ENCODE measurements at places on chromosomes 12 and 14.

GRCh38 chr12:30859226-30859625 lies 67.3 kb upstream of the TSPAN11 start:
- DNase-seq: no peak

DNA sequence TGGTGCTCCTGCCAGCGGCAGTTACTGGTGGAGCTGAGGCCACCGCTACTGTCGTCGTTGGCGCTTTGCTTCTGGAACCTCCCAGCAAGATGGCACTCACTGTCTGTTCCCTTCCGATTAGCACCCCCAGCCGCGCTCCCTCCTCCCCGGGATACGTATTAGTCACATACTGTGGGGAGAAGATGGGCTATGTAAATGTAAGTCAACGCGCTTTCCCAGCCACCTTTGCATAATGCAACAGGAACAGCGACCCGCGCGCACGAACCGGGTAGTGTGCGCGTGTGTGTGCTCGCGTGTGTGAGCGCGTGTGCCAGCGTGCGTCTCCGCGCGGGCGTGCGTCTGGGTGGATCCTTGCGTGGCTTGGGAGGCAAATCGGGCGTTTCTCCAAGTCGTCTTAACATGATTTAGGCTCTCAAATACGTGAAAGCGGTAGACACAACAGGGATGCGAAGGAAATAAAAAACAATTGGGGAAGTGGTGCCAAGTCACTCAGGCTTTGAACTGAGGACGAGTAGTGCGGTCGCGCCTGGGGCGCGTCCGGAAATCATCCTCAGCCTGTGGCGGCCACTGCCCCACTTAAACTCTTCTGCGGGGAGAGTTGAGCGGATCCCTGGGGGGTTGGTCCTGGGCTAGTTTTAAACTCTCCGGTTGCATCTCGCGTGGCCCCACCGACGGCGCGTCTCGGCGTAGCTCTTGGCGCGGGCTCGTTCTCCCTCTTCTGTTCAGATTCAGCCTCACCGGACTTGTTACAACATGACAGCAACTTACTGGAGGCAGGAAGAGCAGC lies 1.8 kb downstream of the FLRT2 start:
- no peak for DNase-seq

- DNase-seq: no peak
Observed at GRCh38 chr12:99284161-99284560, 363.4 kb upstream of the GARIN6 start.

DNA sequence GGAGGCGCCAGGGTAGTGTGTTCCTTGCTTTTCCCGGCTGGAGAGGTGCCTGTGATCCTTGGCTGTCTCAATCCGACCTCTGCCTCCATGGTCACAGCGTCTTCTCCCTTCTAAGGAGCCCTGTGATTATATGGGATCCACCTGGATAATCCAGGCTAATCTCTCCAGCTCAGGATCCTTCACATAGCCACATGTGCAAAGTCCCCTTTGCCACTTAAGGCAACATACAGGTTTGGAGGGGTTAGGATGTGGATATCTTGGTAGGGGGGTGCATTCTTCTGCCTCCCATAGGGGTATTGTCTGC lies 1.2 kb upstream of the HVCN1 start:
- DNase-seq: no peak

DNA sequence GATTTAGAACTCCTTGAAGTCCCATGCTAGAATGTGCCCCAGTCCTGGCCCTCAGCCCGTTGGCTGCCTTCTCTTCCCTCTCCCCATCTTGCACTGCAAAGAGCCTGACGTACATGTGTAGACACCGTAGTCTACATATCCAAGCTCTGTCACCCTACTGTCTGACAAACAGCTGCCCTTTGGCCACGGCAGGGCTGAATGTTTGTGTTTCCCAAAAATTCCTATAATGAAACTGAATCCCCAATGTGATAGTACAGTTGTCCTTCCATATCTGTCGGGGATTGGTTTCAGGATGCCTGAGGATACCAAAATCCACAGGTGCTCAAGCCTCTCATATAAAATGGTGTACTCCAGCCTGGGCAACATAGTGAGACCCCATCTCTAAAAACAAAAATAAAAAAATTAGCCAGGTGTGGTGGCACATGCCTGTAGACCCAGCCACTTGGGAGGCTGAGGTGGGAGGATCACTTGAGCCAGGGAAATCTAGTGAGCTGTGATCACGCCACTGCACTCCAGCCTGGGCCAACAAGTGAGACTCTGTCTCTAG lies 12.3 kb upstream of the TFCP2 start:
- DNase-seq: no peak

DNA sequence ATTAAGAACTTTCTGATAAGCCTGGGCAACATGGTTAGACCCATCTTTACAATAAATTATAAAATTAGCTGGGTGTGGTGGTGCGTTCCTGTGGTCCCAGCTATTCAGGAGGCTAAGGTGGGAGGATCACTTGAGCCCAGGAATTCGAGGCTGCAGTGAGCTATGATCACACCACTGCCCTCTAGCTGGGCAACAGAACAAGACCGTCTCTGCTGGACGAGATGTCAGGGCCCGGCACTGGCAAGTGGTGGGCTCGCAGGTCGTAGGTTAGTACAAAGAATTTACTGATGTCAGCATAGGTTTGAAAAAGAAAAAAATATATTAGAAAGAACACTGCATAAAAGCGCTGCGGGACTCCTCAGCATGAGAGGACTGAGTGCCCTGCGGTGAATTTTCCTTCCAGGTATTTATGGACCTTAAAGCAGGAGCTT lies 15.7 kb upstream of the VSIG10 start:
- DNase-seq: no peak

DNA sequence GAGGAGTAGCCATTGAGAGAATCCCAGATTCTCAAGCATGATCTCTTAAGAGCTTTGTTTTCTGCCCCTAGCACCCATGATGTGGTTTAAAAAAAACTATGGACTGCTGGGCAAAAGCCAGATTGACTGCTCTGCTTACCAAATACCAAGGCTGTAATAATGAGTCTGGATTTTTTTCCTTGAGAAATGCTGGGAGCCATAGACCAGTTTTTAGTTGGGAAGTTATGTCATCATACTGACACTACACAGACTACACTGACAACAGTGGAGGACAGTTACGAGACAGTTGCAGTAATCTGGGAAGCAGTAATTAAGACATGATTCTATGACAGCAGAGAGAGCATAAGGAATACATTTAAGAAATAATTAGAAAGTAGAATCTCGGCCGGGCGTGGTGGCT lies 35.8 kb downstream of the SPATA7 start:
- DNase-seq: no peak

DNA sequence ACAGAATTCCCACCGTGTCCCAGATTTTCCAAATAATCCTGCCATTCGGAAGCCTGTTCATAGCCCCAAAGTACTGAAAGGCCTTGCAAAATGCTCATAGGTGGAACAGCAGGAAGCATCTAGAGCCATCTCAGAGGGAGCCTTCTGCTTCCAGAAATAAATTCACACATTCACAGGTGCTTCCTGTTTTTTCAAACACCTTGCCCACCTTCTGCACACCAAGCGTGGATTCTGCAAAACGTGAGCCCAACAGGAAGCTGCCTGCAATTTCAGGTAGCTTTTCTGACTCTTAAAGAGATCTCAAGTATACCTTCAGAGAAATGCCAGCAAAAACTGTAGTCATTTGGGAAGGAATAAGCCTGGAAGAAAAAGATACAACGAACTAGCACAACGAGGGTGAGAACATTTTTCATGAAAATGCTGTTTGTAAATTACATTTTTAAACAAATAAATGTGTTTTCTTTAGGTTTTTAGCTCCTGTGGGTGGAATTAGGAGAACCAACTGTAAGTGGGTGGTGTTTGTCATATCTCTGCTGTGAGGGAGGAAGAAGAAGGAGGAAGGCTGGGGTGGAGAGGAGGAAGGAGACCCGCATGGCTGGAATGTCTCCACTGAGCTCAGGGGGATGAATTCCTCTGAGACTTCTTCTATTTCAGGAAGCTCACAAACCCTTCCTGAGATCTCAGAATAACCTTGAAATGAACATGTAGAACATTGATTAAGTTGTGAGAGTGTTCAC lies at the start of gene IFNG-AS1:
Gene IFNG-AS1, plus strand, starts transcription at position 264 of the 737 bp plus-strand sequence.
- peak; percentile 60 for DNase-seq

DNA sequence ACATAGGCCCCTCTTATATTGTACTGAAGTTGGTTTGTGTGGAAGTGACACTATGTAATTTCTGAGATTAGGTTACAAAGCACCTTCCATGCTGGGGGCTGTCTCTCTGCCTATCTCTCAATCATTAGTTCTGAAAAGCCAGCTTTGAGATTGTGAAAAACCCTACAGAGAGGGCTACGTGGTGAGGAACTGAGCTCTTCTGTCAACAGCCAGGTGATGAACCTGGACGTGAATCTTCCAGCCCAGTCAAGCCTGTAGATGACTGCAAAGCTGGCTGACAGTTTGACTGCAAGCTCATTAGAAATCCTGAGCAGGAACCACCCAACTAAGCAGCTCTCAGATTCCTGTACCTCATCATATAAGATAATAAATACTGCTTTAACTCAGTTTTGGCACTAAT lies 36.3 kb upstream of the BBS10 start:
- no peak for DNase-seq

- peak; percentile 39 for DNase-seq
Observed at GRCh38 chr12:75964150-75964549, 67.4 kb downstream of the PHLDA1 start.

DNA sequence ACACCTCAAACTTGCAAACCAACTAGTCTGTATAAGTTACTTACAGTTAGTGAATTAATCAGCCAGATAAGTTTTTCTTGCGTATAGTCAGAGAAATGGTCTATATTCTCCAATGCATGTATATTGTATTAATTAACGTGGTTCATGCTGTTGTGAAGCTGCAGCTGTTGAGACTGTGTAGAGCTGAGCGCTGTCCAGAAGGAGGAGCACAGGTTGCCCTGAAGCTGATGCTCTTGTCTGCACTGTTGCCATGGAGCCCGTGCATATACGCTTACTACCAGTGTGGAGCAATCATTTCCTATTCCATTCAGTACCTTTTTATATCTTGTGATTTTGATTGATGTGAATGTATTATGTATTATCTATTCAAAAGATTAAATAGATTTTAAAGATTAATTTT lies 74.3 kb upstream of the ARID2 start:
- DNase-seq: no peak

- DNase-seq: no peak
Observed at GRCh38 chr12:41184864-41185263, 3.3 kb upstream of the PDZRN4 start.

DNA sequence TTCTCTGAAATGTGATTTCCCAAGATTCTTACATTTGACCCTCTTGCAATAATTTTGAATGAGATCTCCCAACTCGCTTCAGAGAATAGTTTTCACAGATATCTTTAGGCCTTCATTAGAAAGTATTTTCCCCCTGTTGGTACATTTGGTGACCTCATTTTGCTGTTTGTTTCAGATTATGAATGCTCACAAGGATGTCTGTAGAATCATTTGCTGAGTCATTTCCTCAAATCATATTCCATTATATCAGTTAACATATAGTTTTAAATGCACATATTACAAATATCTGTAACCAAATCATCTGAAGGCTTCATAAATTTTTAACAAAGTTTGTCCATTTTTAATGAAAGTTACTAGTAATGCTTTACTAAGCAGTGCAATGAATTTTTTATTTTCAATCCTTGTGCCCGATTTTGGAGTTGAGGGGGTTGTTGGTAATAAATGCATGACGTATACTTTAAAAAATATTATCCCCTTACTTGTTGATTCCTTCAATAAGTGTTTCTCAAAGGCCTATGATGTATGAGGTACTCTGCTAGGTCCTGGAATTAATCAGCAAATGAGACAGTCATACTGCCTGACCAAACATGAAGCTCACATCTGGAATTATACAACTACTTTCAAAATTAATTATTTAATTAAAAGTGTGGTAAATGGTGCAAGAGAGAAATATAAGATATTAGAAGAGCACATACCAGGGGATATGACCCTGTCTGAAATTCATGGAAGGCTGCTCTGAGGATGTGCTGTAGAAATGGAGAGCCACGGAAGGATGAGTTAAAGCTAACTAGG lies 126.9 kb upstream of the RAP1B start:
- no peak for DNase-seq

DNA sequence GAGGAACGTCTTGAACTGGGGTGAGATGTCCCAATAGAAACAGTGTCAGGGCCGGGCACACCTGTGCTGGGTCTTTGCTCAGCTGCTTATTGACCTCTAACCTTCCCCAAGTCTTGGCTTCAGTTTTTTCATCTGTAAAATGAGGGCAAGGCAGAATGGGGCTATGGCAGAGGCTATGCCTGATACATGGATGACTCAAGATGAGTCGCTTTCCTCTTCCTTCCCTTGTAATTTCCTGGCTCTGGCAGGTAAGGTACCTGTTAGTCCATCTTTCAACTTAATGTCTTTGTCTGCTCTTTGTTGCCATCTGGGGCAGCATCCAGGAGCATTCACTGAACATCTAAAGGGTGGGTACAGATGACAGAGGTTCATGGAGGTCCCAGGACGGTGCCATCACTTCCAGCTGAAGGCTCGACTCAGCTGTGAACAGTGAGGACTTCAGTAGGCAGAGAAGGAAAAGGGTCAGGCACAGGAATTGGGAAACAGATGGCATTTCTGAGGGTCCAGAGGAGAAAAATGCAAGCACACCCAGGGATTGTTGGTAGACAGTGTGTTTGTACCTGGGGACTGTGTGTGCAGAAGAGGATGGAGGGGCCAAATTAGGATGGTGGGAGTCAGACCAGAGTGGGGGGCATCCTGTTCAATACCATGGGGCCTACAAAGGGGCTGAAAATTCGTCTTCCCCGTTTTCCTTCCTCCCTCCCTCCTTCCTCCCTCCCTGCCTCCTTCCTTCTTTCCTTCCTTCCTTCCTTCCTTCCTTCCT lies 268.3 kb downstream of the VRK1 start:
- no peak for DNase-seq

- no peak for DNase-seq
Observed at GRCh38 chr12:79296871-79297270, 393.9 kb downstream of the PAWR start.

DNA sequence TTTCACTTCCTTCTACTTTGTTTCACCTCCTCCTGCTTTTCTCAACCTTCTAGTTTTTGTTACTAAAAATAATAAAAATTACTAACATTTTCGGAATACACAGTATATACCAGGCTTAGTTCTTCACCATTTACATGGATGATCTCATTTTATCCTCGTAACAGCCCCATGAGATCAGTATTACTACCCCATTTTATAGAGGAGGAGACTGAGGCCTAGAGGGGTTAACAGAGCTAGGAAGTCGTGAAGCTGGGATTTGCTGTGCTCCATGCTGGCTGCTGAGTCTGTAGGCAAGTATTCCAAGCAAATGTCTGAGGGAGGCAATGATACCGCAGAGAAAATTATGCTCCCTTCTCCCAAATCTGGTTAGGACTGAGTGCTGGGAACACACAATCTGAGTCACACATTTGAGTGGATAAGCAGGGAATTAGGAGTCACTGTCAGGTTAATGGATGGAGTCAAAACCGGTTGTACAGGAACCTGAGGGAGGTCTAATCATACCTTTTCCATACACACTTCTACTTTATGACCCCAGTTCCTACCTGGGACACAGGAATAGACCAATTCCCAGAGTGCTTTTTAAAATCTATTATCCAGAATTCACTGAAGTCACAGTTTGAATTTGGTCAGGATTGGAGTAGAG lies 51.1 kb downstream of the ZFYVE26 start:
- no peak for DNase-seq
